Activated T-helper 17 cell treated with anti-CD3 and anti-CD28 coated beads, Interleukin-2, amount 50 U/mL, for 72 hours (primary cell): ENCODE measurements at places on chromosomes 7 and 10. TPM values are rescaled to one million over a fixed set of nuclear protein-coding genes. Genes with fewer than 3 reads are reported as not detected.

DNA sequence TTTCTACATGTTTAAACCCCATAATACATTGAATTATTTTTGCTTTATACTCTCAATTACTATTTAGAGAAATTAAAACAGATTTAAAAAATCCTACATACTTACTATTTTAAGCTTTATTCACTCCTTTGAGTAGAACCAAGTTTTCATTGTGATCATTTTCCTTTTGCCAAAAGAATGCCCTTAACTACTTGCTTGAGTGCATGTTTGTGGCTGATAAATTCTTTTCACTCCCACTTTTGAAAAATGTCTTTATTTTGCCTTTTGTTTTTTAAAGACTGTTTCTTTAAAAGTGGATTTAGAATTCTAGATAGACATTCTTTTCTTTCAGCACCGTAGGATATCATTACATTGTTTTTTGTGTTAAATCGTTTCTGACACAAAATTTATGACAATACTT lies 22.3 kb upstream of the AGR3 start:
- ATAC-seq, result no peak

- no peak for ATAC-seq
Measured at GRCh38 chr7:69764147-69764546, 165.9 kb downstream of the AUTS2 start.

DNA sequence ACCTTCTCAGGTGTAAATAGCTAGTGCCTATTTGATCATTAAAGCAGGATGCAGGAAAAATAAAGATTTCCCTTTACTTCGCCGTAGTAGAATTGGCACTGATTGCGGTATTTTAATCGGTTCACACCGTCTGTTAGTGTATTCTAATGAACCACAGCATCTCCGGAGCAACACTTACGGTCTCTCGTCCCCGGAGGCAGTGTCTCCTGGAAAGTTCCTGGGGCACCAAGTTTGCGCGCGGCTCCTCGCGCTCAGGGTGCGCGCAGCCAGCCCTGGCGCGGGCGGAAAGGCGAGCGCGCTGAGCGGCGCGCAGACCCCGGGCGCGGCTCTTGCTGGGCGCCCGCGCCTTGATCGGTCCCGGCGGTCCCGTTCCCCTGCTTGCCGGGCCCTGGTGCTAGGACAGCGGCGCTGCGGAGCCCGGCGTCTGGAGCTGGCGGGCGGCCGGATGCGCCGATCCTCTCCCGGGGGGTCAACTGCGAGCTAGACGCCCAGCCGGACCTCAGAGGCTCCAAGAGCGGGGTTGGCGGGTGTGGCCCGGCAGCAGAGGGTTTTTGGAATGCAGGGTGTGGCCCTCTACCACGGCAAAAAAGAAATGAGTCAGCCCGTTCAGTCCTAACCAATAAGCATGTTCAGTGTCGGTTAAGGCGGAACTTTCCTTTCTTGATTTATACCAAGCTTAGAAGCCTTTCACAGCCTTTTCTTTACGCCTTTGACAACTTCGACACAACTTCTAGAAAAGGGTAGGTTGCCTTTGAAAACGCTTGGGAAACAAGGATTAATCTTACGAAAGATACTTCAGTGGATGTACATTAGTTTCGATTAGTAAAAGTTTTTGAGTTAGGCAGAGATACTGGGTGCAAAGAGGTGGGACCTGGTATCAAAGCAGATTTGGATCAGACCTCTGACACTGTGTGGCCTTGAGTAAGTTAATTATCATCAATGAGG lies 166.8 kb upstream of the ASAH2 start:
- ATAC-seq, result peak; percentile 96

DNA sequence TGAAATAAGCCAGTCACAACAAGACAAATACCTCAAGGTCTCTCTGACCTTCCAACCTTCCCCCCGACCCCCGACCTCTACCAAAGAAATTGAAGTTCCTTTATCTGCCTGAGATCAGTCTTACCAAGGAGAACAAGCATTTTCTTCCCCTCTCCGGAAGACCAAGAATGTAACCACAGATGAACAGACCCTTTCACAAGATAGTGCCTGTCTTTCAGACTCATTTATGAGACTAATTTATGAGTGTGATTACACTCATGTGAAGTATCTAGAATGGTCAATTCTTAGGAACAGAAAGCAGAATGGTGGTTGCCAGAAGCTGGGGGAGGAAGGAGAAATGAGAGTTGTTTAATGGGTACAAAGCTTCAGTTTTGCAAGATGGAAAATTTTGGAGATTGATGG lies 108.9 kb upstream of the MKLN1 start:
- peak; percentile 23 for ATAC-seq

DNA sequence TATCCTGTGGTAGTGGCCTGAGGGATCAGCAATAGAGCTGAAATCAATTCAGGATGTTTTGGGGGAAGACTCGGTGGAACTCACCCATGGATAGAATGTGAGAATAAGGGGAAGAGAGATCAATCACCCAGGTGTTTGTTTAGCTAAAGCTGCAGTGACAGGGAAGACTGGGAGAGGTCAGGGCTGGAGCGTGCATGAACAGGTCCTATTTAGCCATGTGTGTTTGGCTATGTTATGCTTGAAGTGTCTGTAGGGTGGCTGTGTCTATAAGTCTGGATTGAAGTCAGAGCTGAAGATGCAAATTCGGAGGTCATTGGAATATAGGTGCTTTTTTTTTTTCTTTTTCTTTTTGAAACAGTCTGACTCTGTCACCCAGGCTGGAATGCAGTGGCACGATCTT lies 4.6 kb downstream of the ATP6V1F start:
- ATAC-seq, result no peak

- ATAC-seq, result peak; percentile 88
Measured at GRCh38 chr10:97914837-97915211, 65.2 kb downstream of the GOLGA7B start.

GRCh38 chr7:169276-170172 lies 22.8 kb upstream of the FAM20C start:
- no peak for ATAC-seq

DNA sequence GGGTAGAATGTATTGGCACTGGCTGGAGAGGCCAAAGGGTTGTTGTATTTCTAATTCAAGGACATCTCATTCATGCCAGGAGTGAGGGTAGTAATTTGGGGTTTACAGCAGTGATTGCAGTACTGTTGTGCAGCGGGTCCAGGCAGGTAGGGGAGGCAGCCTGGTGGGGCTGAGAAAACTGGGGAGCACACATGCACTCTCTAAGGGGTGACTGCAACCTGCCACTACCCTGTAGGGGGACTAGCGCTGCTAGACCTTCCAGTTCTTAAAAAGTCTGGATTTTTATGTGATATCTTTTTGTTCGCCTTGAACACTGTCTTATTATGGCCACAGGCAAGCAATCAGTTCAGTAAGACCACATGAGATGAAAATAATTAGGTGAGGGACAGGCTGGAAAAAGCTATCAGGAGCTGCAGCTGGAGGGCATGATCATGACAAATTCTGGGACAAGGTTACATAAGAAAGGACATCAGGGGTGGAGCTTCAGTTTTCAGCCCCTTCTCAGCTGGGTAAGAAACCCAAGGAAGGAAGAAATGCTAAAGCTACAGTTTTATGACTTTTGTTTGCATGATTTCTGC lies 149.0 kb downstream of the ARHGAP21 start:
- no peak for ATAC-seq

DNA sequence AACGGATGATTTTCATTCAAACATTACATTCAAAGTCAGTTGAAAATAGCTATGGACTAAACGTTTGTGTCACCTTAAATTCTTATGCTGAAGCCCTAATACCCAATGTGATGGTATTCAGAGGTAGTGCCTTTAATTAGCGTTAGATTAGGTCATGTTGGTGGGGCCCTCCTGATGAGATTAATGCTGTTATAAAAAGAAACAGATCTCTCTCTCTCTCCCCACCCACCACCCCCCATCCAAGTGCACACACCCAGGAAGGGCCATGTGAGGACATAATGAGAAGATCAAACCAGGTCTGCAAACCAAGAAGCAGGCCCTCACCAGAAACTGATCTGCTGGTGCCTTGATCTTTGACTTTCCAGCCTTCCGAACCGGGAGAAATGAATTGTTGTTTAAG lies 44.2 kb downstream of the ZNF438 start:
- no peak for ATAC-seq

GRCh38 chr10:132980426-132981172 lies 38.2 kb upstream of the CFAP46 start:
- no peak for ATAC-seq

- ATAC-seq, result peak; percentile 14
Measured at GRCh38 chr7:37920305-37920848, at the start of gene EPDR1. EPDR1 (plus strand) TSS chr7:37920640; CDS start chr7:37920940, 300 bp downstream.

- ATAC-seq, result peak; percentile 90
Measured at GRCh38 chr7:137873524-137873923, 26.8 kb upstream of the DGKI start.

GRCh38 chr7:96219378-96220130 lies 102.3 kb downstream of the SLC25A13 start:
- no peak for ATAC-seq

- peak; percentile 63 for ATAC-seq
Measured at GRCh38 chr10:63521416-63522276, 445 bp downstream of the REEP3 start.

DNA sequence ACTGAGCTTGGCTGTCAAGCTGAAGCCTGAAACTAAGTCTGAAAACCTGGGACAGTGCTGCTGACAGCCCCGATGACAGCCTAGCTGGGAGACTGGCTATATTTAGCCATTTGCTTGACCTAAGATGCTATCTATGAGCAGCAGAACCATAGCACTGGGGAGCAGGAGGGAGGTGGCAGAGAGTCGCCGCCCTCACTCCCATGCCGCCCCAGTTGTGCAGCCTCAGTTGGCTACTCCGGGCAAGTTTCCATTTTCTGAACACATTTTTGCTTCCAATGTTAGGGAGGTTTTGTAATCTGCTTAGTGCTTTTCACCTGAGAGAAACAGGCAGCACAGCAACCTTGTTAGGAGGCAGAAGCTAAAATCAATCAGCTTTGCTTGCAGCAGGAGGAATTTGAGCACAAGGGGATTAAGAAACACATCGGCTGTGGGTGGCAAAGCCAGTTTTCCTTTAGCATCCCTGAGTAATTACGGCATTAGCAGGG lies 20.4 kb upstream of the C10orf71 start:
- ATAC-seq, result no peak

DNA sequence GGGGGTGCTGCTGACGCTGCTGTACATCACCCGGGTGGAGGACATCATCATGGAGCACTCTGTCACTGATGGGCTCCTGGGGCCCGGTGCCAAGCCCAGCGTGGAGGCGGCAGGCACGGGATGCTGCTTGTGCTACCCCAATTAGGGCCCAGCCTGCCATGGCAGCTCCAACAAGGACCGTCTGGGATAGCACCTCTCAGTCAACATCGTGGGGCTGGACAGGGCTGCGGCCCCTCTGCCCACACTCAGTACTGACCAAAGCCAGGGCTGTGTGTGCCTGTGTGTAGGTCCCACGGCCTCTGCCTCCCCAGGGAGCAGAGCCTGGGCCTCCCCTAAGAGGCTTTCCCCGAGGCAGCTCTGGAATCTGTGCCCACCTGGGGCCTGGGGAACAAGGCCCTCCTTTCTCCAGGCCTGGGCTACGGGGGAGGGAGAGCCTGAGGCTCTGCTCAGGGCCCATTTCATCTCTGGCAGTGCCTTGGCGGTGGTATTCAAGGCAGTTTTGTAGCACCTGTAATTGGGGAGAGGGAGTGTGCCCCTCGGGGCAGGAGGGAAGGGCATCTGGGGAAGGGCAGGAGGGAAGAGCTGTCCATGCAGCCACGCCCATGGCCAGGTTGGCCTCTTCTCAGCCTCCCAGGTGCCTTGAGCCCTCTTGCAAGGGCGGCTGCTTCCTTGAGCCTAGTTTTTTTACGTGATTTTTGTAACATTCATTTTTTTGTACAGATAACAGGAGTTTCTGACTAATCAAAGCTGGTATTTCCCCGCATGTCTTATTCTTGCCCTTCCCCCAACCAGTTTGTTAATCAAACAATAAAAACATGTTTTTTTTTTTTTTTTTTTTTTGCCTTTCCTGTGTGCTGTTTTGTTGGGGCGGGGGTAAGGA lies 55.8 kb downstream of the TSPAN15 start:
- peak; percentile 42 for ATAC-seq

DNA sequence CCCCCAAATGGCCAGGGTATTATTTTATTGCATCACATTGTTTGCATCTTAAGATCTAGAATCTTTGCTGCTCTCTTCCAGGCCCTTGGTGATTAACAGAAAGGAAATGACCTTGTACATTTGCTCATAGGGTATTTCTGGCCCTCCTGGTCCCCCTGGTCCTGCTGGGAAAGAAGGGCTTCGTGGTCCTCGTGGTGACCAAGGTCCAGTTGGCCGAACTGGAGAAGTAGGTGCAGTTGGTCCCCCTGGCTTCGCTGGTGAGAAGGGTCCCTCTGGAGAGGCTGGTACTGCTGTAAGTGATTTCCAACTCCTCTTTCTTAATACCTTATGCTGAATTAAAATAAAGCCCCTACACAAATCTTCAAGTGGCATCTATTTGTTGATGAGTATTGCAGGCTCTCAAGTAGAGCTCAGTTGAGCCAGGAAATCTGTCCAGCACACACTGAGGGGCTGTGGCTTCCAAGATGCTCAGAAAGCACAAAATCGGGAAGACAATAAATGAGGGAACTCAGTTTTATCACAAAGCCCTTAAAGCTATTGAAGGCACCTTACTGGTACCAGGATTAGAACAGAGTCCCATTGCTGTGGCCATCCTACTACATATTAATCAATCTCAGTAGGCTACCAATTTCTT lies 28.2 kb downstream of the COL1A2 start:
- no peak for ATAC-seq

DNA sequence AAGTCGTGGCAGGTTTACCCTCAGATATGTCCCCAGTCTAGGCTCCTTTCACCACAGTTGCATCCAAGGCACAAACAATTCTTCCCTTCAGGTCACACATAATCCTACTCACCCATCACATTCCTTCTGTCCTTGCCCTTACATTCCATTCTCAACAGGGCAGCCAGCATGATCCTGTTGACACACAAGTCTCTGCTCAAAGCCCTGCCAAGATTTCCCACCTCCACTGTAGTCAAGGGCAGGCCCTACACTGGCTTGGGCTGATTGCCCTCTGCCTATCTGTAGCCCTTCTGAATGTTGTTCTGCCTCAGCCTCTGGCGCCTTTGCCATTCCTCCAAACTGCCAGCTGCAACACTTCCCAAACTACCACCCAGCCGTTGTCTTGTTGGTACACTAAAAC lies 187.9 kb upstream of the AKR1E2 start:
- no peak for ATAC-seq

DNA sequence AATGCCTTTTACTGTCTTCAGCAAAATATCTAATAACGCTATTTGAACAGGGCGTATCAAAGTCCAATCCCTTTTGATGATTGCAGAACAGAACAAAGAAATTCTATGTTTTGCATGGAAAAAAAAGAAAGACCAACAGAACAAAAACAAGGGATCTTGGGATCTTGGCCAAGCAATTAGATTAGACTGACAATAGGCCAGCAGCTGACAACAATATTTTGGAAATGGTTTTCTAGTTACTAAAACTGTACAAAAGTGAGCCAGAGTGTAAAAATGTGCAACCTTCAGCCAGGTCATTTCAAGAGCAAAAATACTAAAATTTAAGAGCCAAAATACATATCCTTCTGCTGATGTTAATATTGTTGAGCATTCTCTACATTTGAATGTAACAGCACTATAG lies 716.5 kb upstream of the KCND2 start:
- no peak for ATAC-seq

Gene FAM13C
- total RNA-seq, result not detected

Gene TMEM184A
- not detected for total RNA-seq
